ENCODE measurements at places on chromosomes 13 and 19. TPM values are rescaled to one million over a fixed set of nuclear protein-coding genes. Genes with fewer than 3 reads are reported as not detected.

The TMEM238 gene
- 1.3 TPM for polyA plus RNA-seq

The PPP1R37 gene
- 39.5 TPM for polyA plus RNA-seq

The UBE2L5 gene
- 0.85 TPM for polyA plus RNA-seq

The ZMYM2 gene
- 120 TPM for polyA plus RNA-seq

The PSG7 gene
- not detected for polyA plus RNA-seq

The PRKCG gene
- 0.80 TPM for polyA plus RNA-seq

The YJEFN3 gene
- 9.3 TPM for polyA plus RNA-seq

The CGB1 gene
- polyA plus RNA-seq = not detected

The LILRB3 gene
- polyA plus RNA-seq = 1.0 TPM

The LRG1 gene
- polyA plus RNA-seq = 0.64 TPM

The FXYD5 gene
- 22.0 TPM for polyA plus RNA-seq

The OSCAR gene
- 0.11 TPM for polyA plus RNA-seq

The ZNF470 gene
- polyA plus RNA-seq = 10.9 TPM

The PDE4C gene
- polyA plus RNA-seq = 0.30 TPM

The KCNC3 gene
- polyA plus RNA-seq = 71.8 TPM

The SARS2 gene
- 56.0 TPM for polyA plus RNA-seq

The TPTE2 gene
- polyA plus RNA-seq = 0.27 TPM

The SHC2 gene
- polyA plus RNA-seq = 33.1 TPM

The ZNF69 gene
- 17.4 TPM for polyA plus RNA-seq

DNA sequence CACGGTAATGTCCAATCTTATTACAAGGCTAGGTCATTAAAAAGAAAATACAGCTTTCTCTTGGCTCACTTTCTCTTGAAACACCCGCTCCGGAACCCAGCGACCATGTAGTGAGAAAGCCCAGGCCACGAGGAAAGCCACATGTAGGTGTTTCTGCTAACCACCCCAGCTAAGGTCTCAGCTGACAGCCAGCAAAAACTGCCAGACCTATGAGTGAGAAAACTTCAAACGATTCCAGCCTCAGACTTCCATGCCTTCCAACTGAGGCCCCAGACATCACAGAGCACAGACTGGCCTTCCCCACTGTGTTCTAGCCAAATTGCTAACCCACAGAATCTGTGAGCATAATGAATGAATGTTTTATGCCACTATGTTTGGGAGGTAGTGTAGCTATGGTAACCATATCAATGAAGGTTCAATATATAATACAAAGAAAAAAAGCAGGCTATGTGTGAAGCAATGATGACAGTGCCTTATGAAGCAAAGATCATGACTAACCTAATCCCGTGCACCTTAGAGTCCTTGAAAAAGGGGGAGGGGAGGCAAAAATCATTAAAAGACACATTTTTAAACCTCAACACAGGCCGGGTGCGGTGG is 11.9 kb upstream of the TPTE2 start:
- no peak for DNase-seq

DNA sequence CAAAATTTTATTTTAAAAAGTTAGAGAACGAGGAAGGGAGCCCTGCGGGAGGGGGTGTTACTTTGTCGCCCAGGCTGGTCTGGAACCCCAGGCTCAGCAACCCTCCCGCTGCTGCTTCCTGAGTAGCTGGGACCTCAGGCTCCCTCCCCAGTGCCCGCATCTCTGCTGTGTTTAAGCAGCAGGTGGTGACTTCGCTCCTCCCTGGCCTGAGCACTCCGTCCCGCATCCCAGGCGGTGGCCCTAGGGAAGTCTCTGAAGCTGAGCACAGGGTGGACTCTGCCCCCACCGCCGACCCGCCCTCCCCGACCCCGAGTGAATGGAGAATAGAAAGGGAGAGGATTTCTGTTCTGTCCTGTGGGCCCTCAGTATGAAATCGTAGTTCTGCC is 30.5 kb downstream of the ZNF701 start:
- no peak for DNase-seq

DNA sequence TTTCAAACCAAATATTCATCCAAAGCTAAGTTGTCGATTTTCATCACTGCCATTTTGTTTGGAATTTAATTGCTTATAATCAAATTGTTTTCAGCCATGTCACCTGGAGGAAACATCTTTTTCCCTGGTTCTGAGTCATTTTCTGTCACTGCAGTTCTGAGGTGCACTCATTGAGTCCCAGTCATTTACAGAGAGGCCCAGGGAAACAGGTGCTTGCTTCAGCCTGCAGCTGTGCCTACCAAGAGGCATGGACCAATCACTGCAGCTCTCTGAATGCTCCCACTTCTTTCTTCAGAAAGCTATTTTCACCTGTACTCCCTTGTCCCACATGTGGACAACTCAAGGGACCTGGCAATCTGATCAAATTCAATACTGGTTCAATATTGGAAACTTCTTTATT is 308.1 kb downstream of the COG6 start:
- DNase-seq = no peak

GRCh38 chr13:49311816-49312215 is 64.1 kb downstream of the CDADC1 start:
- DNase-seq = no peak

DNA sequence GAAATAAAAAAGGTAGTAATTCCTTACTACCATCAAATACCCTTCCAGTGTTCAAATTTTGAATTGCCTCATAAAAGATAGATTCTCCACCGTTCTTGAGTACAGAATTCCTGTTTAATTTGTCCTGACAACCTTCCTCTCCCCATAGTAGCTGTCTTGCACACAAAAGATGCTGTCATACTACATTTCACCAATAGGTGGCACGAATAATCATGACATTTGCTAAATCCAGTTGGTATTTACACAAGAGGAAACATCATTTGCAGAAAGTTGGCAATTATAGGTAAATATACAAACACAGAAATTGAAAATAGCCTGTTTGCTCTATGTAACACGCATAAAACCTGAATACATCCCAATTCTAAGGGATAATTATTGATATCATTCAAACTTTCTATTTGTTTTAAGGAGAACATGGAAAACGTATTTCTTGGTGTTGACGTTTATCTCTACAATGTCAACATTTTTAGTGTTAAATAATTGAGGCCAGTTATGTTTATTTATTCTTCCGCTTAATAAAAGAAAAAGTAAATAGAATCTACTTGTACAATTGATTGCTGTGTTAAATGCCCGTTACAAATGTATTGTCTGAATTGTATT is 58.3 kb upstream of the CLDN10 start:
- peak; percentile 63 for DNase-seq

GRCh38 chr13:100513987-100514670 is 74.5 kb downstream of the GGACT start:
- no peak for DNase-seq

DNA sequence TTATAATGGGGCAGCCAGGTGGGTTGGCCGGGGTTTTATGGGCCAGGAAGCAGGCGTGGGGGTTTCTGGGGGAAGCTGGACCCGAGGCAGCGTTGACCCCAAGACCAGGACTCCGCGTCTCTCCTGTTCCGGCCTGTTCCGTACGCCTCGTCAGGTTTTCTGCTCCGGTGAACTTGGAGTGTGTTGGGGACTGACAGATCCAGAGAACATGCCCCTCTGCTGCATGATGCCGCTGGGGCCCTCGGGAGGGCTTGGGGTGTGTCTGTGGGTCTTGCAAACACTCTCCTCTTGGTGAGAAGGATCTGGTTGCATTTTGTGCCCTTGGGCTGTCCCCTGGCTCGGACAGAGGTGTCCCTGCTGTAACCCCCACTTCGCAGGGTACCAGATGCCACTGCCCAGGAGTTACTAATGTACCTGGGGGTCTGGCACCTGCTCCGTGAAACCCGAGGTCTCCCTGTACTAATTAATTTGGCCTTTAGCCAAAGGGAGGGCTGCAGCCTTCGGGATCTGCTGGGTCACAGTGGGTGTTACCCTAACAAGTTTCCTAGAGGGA is 15.6 kb downstream of the KDM4B start:
- no peak for DNase-seq

GRCh38 chr13:76644906-76645305 is 241.3 kb downstream of the KCTD12 start:
- no peak for DNase-seq

DNA sequence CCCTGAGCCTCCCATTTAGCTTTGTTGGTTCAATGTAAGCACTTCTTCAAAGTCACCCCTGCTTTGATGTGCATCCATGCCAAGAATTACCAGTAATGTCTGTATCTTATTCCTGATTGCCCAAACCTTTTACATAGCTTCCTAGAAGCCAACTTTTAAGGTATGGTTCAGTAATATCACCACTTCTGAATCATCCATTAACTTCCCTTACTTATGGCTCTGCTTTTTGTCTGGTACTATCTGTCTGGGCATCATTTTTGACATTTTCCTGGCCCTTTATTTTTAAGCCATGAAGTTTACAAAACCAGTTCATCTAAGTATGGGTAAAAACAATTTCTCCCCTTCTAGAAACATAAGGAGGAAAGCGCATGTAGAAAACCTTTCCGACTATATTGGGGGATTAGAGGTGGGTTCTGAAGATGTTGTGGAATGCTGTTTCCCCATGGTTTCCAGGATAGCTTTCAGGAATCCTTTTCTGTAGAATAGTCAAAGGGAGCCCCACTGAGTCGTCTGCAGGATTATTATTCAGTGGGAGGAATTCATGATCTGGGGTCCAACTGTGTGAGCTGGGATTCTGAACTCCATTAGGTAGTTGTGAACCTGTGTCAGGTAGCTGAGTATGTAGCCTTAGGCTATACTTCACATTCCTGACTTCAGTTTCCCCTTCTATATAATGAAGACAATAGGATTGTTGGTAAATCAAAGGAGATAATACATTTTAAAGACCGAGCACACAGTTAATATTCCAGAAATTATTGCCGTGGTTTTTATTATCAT is 163.8 kb downstream of the SUCLA2 start:
- no peak for DNase-seq

GRCh38 chr19:8030960-8031359 is 21.6 kb upstream of the CCL25 start:
- no peak for DNase-seq

- DNase-seq = no peak
These were observed 3.0 kb downstream of the CBY2 start for GRCh38 chr13:45704854-45705695.

- no peak for DNase-seq
These were observed 761.5 kb downstream of the EFNB2 start for GRCh38 chr13:105773863-105774538.

- no peak for DNase-seq
These were observed 22.5 kb downstream of the LDLR start for GRCh38 chr19:11111771-11112144.

GRCh38 chr13:73733706-73734105 is 400.5 kb downstream of the KLF12 start:
- DNase-seq = no peak

DNA sequence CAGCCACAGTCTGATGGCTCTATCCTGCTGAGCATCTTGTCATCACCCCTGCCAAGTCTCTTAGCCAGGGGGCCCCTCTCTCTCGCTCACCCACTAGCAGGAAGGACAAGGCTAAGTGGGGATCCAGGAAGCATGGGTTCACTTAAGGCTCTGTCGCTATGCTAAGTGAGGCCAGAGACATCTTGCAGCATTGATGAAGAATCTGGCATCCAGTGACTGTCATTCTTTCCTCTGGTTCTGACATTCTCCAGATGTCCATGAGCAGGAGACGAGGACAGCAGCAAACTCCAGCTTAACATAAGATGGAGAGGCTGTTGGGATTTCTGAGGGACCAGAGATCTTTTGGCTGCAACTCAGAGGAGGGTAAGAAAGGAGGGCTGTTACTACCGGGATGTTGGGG is 230.2 kb downstream of the TSHZ3 start:
- no peak for DNase-seq

- DNase-seq = no peak
These were observed 104.2 kb upstream of the IPO5 start for GRCh38 chr13:97849305-97849704.

DNA sequence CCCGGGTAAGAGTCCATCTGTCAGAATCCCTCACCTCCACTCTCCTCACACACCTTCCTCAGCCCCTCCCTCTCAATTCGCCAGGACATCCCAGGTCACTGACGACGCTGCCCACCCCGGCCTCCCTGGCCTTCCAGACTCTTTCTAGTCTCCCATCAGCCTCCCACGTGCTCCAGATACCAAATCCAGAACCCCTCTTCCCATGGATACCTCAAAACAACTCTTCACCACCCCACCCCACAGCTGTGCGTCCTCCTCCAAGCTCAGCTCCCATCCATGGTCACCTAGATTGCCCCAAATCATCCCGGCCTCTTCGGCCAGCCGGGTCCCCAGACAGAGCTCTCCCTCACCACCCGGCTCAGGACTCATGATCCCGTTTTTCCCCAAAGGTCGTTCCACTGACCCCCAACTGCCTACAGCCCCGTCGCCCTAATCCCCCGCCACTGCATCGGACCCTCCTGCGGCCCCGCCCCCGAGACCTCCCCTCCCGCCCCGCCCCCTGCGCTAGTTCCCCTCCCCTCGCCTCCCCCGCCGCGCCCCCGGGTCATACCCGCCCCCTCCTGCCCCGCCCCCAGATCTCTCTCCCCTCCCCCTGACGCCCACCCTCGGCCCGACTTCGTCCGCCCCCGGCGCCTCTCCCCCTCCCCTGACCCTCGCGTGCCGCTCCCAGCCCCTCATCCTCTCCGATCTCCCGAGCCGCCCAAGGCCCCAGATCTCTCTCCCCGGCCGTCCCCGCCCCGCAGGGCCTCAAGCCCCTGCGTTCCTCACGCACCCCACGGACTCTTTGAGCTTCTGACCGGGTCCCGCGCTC is 546 bp downstream of the UBXN6 start:
- peak; percentile 71 for DNase-seq

GRCh38 chr13:46804391-46804815 is 7.4 kb upstream of the ESD start:
- DNase-seq = no peak

- DNase-seq = no peak
These were observed 2.2 kb downstream of the ERCC2 start for GRCh38 chr19:45368127-45368526.

- peak; percentile 80 for DNase-seq
These were observed 73.2 kb upstream of the MEDAG start for GRCh38 chr13:30832845-30833332.

- DNase-seq = no peak
These were observed 2.0 kb downstream of the GGN start for GRCh38 chr19:38385804-38386257.

GRCh38 chr13:21671620-21672286 is 880 bp downstream of the FGF9 start:
- no peak for DNase-seq

- no peak for DNase-seq
These were observed 410.5 kb downstream of the KCNRG start for GRCh38 chr13:50425772-50426171.

- no peak for DNase-seq
These were observed at the start of gene NOVA2 for GRCh38 chr19:45973553-45974338. TSS of gene NOVA2 (minus strand) at chr19:45973865. CDS start at chr19:45973351, 514 bp downstream.

GRCh38 chr13:49844181-49844580 is 51.7 kb upstream of the KPNA3 start:
- no peak for DNase-seq

GRCh38 chr19:41700381-41701195 is 7.8 kb upstream of the CEACAM5 start:
- no peak for DNase-seq
